ENCODE measurements at places on chromosomes 16 and 17.

DNA sequence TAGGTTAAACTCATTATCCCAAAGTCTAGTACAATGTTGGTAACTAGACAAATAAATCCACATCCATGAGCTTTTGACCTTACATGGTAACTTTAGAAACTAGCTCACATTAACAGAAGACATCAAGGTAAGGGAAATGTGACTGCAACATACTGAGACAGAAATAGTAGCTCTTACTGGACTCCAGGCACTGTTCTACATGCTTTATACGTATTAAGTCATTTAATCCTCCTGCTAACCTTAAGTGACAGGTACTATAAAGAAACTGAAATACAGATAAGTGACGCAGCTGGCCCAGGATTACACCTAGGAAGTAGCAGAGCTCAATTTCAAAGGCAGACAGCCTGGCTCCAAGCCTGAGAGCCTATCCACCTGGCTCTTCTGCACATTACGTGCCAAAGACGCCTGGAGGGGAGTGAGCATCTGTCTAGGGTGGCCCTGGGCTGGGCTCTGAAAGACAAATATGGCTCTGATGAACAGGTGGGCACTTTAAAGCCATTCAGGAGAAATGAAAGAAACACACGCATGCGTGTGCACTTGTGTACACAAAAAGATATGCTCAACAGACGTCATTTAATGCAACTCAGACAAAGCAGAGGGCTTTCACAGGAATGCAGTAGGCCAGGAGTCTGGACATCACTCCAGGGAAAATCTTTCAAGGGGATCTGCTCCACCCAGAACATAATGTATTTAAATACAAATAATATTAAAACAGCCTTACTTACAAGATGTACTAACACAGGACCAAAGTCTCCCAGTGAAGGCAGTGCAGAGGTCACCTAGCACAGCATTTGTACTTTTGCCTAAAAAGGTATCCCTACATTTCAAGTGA, 4.4 kb downstream of the ZC3H7A start:
- no peak for DNase-seq

- no peak for DNase-seq
Measured at GRCh38 chr16:80092681-80093080, 448.1 kb upstream of the DYNLRB2 start.

GRCh38 chr17:80283116-80283852, 22.6 kb downstream of the RNF213 start:
- DNase-seq: no peak

DNA sequence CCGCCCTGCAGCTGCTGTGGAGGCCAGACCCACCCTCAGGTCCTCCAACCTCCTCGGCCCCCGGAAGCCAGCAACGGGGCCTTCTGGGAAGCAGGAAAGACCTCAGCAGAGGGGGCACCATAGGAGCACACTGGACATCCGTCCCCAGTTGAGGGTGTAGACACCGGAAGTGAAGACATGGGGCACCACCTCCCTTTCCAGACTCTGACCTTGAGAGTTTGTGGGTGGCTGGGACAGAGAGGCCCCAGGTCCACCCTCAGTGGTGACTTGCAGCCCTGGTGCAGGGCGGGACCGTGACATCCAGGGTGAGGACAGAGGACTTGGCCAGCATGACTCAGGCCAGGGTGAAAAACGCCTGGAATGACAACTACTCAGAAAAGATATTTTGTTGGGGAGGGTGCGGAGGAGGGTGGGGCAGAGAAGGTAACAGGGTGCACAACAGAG, 19.9 kb downstream of the CEP295NL start:
- no peak for DNase-seq

- no peak for DNase-seq
Measured at GRCh38 chr17:40360091-40360490, 4.4 kb downstream of the GJD3 start.

DNA sequence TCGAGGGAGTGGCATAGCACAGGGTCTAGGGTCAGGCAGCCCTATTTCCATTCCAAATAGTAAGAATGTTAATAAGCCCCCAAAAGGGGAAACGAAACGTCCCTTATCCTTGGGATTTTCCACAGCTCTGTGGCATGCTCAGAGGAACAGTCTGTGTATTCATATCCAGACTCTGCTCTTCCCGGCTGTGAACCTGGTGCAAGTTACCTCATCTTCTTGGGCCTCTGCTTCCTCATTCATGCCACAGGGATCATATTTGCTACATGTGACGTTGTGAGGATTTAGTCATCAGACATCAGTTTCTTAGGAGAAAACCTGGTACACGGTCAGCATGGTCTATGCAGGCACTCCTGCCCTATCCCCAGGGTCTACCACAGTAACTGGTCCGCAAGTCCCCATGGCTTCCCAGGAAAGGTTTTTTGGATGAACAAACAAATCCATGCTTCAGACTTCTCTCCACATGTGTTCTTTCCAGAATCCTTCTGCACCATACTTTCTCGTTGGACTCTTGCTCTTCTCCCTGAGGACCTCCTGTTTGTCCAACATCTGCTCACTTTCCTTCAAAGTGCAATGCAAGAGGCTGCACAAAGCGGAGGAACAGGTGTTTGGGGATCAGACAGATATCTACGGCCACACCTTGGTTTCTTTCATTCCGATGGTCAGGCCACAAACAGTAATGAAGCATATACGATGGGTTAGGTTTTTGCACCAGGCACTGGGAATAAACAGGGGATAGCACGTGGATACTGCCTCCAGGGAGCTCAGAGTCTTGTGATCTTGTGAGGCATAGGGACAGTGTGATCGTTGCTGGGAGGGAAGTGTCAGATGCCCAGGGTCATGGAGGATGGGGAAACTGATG, 17.7 kb downstream of the GLP2R start:
- DNase-seq: no peak

DNA sequence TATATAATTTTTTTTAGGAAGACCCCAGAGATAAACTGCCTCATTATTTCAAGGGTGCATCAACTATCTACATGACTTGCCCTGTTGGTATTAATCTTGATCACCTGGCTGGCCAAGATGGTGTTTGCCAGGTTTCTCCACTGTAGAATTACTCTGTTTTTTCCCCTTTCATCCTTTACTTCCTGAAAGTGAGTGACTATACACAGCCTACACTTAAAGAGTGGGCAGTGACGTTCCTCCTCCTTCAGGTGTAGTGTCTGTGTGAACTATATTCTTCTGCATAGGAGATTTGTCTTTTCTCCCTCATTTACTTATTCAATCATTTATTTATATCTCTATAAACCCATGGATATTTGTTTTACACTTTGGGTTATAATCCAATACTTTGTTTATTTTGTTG, 246.7 kb downstream of the IRF8 start:
- no peak for DNase-seq

DNA sequence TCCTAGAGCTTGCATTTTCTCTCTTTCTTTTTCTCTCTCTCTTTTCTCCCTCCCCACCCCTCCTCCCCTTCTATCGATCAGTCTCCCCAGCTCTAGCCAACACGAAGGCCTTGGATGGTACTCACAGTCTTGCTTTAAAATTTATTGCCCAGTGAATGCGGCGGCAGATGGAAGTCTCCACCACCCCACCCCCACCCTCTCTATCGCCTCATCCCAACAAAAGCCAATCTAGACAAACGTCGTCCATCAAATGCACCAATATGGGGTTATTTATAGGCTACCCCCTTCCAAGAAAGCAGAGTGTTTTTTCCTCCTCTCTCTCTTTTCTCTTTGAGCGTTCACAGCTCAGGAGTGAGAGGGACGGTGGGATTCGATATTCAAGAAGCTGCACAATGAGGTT, 10.5 kb upstream of the NGFR start:
- DNase-seq: no peak

- no peak for DNase-seq
Measured at GRCh38 chr16:14020141-14020540, 51.0 kb upstream of the MRTFB start.

DNA sequence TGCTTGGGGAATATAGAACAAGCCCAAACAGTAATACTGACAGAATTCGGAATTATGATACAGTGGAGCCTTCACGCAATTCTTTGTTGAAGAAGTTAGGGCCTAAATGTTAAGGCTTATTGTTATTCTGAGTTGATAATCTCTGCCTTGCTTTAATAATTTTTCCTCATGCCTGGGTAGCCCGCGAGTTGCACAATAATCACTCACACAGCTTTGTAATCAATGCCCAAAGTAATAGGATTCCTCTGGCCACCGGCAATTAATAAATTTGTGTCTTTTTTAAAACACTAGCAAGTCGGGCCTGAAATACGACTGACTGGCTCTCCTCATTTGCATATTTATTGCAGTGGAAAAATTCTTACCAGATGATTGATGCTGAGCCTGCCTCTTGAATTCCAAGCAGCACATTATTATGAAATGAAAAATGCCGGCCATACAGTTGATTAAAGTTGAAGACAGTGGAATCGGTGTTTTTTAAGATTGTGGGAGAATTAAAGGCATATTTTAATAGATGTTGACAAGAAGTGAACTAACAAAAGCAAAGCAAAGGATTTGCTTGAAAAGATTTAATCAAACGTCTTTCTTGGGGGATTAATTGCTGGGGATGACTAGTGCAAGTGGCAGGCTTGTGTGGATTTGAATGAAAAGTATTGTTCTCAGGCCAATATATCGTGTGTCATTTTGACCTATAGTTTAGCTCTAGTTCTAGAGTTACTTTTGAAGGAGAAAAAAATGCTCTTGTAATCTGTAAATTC, 30.2 kb downstream of the AATF start:
- DNase-seq: no peak

GRCh38 chr16:30399435-30400186, 4.4 kb downstream of the ZNF48 start:
- DNase-seq: no peak

DNA sequence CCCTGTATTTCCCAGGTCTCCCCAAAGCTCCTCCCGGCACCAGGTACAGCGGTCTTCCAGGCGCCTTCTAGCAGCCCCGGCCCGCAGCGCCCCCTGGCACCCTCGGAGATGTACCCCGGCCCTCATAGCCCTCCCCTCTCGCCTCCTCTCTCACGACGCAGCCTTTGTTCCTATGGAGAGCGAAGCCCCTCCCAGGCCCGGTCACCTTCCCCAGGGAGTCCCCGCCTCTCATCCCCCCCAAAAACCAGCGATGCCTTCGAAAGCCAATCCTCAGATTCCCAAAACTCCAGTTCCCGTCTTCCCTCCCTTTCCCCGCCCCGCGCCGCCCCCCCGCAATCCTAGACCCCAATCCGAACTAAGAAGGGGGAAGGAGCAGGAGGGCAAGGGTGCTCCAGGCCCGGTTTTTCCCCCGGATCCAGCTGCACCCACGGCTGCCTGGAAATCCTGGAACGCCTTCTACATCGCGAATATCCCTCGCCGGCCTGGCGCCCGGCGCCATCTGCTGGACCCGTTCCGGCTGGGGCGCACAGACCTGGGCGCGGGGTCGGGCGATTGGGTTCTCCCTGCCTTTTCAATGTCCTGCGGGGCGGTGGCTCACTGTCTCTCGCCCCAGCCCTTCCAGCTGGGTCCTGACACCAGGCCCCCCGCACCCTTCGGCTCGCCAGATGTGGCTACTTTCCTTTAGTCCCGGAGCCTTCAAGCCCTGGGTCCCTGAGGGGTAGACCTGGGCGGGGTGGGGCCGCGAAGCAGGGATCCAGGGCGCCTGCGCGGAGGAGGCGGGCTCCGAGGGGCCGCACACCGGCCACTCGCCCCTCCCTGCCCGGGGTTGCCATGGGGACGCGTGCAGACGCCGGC, at the start of gene DNAH2:
DNAH2 (plus strand) TSS at position 844 of the 855 bp plus-strand sequence. CDS start 1,991 bp downstream, outside the sequence.
- DNase-seq: peak; percentile 40

DNA sequence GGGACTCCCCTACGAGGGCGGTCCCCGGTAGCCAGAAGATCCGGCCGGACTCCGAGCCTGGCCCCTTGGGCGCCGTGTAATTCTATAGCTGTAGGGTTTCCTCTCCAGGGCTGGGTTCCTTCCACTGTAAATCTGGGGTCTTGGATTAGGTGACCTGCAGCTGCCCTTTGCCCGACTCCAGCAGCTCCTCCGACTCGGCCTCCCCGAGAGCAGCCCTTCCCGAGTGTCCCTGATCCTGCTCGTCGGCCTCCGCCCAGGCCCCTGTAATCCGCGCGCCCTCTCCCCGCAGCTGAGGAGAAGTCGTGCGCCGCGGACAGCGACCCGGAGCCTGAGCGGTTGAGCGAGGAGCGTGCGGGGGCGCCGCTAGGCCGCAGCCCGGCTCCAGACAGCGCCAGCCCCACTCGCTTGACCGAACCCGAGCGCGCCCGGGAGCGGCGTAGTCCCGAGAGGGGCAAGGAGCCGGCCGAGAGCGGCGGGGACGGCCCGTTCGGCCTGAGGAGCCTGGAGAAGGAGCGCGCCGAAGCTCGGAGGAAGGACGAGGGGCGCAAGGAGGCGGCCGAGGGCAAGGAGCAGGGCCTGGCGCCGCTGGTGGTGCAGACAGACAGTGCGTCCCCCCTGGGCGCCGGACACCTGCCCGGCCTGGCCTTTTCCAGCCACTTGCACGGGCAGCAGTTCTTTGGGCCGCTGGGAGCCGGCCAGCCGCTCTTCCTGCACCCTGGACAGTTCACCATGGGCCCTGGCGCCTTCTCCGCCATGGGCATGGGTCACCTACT, 5.5 kb downstream of the TBX2 start:
- DNase-seq: no peak

DNA sequence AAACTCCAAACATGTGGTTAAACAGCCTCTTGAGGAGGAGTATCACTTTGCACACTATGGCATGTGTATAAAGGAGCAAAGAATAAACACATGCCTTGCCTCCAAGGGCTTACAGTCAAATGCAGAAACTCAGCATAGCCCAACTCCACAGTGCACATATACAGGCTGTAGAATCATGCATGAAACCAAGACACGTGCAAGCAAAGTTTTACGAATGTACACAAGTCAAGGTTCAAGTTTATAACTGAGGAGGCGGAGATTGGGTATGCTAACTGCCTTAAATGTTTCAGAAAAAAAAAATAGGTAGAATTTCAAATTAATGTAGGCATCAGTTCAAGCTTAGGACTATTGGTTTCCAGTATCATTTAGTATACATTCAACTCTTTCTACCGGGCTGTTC, 321.1 kb downstream of the SOX9 start:
- no peak for DNase-seq

GRCh38 chr17:35906191-35906925, 24.2 kb downstream of the RDM1 start:
- no peak for DNase-seq

GRCh38 chr16:72474501-72475123, 302.7 kb upstream of the PMFBP1 start:
- no peak for DNase-seq

- no peak for DNase-seq
Measured at GRCh38 chr16:2037647-2038381, 9.8 kb downstream of the NTHL1 start.

DNA sequence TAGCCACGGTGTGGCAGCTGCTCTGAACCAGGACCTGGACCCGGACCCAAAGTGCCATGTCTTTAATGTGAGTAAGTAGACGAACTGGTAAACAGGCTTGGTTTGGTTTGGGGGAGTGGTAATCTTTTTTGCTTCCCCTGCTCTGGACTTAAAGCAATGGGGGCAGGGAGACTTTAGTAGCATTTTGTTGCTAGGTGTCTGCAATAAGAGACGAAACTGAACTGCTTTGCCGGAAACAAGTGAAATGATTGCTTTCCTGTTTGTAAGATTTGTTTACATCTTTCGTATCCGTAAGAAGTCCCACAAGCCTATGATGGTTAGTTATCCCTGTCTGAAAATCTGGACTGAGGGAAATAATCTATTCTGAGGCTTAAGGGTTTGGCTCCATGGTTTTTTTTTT, 21.5 kb downstream of the PRCD start:
- DNase-seq: no peak

- DNase-seq: no peak
Measured at GRCh38 chr16:57502048-57502775, 15.9 kb upstream of the DOK4 start.

- DNase-seq: no peak
Measured at GRCh38 chr17:66386498-66387351, 84.3 kb downstream of the PRKCA start.
